ENCODE measurements at places on chromosomes 6 and 20.

GRCh38 chr6:43269273-43270007 is 26.2 kb downstream of the TTBK1 start:
- DNase-seq, result peak; percentile 55

- peak; percentile 67 for DNase-seq
These were observed 8.1 kb downstream of the SCRT2 start for GRCh38 chr20:667351-668034.

DNA sequence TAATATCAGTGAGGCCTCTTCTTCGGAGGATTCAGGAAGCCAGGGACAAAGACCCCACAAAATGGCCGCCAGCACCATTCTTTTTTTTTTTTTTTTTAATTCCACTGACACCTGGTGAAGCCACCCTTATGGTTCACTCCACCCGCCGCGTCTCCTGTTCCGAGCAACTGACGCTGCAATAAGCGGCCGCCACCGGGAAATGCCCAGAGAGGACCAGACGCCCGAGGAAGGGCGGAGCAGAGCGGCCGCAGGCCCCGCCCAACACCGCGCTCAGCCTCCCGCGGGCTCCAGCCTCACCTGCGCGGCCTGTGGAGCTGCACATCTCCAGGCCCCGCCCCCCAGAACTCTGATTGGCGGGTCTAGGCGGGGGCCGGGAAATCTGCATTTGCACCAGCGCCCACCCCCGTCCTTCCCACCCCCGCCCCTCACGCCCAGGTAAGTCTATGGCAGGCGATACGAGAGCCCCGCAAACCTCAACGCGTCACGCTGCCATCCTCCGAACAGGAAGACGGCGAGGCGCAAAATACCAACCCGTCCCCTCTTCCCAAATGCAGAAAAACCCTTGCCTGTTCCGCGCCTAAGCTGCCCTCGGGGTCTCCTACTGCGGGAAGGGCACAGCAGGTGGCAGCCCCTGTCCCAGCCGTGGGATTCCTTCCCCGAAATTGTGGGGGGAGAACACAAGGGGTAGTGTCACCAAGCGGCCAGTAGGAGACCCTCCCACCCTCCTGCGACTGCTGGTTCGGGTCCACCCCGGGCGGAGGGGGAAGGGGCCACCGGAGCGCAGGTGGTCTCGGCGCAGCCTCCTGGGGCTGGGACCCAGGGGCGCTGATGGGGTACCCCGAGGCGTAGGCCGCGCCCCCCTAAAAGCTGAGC is 960 bp downstream of the ATP9A start:
- DNase-seq, result peak; percentile 43

DNA sequence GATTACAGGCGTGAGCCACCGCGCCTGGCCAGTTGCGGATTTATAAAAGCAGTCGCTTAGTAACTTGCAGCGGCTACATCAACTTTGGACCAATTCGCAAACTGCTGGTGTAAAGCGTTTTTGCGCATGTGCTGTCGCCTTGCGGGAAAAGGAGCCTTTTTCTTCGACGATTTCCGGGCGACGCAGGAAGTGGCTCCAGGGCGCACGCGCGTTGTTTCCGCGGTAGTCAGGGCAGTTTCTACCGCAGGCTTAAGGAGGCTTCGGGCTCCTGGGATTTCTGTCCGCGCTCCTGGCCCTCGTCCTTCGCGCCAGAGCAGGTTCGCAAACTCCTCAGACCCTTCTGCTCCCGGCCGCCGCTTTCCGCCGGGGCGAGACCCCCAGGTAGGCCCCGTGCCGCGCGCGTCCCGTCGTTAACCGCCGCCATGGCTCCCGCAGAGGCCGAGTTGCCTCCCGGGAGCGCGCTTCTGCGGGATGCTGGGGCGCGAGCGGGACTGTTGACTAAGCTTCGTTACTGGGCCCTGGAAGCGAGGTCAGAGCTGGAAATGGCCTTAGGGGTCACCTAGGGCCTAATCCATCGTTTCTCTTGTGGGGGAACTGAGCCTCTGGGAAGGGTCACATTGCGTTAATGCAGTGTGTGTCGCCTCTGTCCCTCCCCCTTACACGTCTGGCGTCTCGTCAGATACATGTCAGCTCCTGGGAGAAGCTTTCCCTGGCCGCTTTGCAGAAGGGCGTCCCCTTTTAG is at the start of gene RAE1:
TSS of gene RAE1 (plus strand) at position 214 of the 742 bp plus-strand sequence. CDS start 2,784 bp downstream, outside the sequence.
- peak; percentile 93 for DNase-seq

- DNase-seq, result peak; percentile 74
These were observed 39.0 kb downstream of the MAS1 start for GRCh38 chr6:159929819-159930218.

DNA sequence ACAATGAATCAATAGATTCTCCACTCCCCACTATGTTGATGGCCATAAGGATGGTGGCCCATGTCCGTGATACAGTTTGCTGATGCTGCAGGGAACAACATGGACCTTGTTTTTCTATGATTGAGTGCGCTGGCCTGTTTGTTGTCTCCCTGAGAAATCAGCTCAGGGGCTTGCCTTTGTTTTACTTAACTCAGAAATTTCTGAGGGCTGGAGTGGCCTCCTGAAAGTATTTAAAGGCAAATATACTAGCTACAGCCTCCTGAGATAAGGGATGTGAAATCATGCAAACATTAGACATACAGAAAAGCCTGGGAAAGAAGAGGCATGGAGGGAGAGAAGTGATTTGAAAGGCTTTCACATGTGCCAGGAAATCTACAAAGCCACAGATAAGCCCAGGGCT is 170.3 kb upstream of the FLRT3 start:
- no peak for DNase-seq

DNA sequence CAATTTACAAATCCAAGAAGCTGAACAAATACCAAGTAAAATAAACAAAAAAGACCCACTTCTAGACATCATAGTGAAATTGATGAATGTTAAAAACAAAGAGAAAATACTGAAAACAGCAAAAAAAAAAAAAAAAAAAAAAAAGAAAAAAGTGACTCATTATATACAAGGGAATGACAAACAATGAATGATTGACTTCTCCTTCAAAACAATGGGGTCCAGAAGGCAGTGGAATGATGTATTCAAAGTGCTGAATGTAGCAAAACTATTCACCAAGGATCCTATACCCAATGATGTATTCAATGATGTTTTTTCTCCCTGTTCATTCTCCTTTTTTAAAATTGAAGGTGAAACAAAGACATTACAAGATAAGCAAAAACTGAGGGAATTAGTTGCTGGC is 650.0 kb downstream of the UTRN start:
- DNase-seq, result no peak

GRCh38 chr20:11912013-11912658 is 5.6 kb upstream of the BTBD3 start:
- DNase-seq, result no peak

DNA sequence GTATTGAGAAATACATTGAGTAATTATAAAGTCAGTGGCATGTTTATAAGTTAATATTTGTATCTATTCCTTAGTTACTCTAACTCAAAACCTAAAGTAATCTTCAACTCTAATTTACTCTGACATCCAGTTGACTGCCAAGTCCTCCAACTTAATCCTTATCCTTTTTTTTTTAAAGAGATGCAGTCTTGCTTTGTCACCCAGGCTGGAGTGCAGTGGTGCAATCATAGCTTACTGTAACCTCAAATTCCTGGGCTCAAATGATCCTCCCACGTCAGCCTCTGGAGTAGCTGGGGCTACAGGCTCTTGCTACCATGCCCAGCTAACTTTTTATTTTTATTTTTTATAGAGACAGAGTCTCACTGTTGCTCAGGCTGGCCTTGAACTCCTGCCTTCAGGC is 24.4 kb downstream of the PTPN1 start:
- DNase-seq, result no peak

- peak; percentile 46 for DNase-seq
These were observed 4.3 kb downstream of the SDCBP2 start for GRCh38 chr20:1324598-1325172.

GRCh38 chr20:57175397-57176010 is 90.9 kb downstream of the BMP7 start:
- no peak for DNase-seq

DNA sequence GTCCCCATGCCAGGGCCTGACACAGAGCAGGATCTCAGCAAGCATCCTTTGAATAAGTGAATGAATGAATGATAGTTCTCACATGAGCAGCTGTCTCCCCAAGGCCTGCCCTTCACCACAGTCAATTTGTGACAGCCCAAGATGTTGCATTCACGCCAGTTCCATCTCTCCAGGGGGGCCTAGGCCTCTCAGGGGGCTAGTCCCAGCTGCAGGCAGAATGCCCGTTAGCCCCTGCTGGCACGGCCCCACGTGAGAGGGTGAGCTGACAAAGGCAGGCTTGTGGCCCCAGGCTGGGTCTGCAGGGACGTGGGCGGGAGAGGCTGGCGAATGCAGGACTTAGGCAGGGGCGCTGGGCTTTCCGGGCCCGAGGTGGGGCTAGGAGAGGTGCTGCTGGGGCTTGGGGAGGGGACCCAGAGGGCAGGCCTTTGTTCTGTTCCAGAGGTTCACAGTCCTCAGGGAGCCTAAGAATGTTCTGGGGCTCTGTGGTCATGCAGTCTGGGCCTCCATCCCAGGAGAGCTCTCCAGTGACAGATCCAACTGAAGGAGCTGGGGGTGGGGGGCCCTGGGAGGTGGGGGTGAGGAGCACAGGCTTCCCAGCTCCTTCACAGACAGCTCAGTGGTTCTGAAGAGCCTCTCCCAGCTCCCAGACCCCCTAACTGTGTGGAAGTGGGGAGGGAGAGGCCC is 30.5 kb upstream of the TLDC2 start:
- DNase-seq, result no peak

- no peak for DNase-seq
These were observed 91.2 kb upstream of the ADTRP start for GRCh38 chr6:11869672-11870340.

GRCh38 chr20:11851646-11852045 is 66.0 kb upstream of the BTBD3 start:
- no peak for DNase-seq

DNA sequence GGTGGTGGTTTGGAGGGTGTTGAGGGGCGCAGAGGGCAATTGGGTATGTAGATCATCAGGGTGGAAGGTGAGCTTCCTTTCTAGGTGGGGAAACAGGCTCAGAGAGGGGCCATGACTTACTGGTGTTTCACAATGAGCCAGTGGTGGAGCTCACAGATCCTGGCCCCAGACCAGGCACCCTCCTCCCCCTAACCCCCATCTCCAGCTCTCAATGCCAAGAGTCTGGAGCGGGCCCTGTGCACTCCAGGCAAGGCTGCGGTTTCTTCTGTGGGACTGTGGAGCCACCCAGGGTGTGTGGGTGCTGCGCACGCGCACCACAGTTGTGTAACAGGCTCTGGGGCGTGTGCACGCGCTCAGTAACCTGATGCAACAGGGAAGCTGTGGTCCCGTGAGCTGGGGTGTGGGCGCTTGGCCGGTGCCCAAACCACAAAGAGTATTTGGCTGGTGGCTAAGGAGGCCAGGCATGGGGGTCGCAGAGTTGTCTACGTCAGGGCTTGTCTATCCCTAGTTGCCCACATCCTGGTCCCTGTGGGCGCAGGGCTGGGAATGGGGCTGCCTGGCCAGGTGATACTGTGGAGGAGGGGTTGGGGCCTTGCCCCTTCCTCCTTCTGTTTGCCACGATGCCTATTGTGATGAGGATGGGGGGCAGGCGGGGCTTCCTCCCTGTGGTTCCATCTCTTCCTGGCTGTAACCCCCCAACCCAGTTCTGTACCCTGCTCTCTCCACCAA is 37.5 kb upstream of the MRPS18A start:
- DNase-seq, result peak; percentile 86

- DNase-seq, result no peak
These were observed 380.0 kb upstream of the GJE1 start for GRCh38 chr6:141752677-141753076.

Data from activated naive CD4-positive, alpha-beta T cell treated with Interleukin-2 at 50 U/mL for 16 hours (primary cell).